NCI-H82 (cell line): ENCODE measurements at places on chromosomes 6 and 20.

GRCh38 chr20:36543184-36544133 lies 2.1 kb downstream of the MYL9 start:
- no peak for DNase-seq

- peak; percentile 49 for DNase-seq
Observed at GRCh38 chr6:134152767-134153485, 100.5 kb upstream of the SLC2A12 start.

GRCh38 chr6:1611572-1612298 lies 2.0 kb downstream of the FOXC1 start:
- DNase-seq, result peak; percentile 62

DNA sequence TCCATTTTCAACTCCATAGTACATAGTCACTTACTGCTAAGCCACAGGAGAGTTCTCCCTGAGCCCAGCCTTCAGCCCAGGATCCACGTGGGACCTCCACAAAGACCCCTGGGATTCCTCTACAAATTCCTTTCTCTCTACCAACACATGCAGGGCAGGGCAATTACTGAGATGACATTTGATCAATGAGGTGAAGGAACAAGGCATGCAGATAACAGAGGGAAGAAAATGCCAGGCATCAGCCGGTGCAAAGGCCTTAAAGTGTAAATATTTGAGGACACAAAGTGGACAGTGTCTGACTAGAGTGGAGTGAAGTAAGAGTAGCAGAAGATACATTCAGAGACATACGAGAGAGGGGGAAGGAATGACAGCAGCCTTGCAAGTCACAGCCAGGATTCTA lies 70.2 kb downstream of the HS3ST5 start:
- no peak for DNase-seq

- DNase-seq, result no peak
Observed at GRCh38 chr6:107713563-107713962, 110.5 kb downstream of the SCML4 start.
